ENCODE measurements at places on chromosomes 1 and 21.
A peak's percentile ranks its signal among the peaks of the same experiment; 100 is the strongest.

- no peak for DNase-seq
Measured at GRCh38 chr1:94658221-94658620, 116.7 kb upstream of the F3 start.

- DNase-seq, result no peak
Measured at GRCh38 chr1:4586611-4587160, 67.7 kb upstream of the AJAP1 start.

DNA sequence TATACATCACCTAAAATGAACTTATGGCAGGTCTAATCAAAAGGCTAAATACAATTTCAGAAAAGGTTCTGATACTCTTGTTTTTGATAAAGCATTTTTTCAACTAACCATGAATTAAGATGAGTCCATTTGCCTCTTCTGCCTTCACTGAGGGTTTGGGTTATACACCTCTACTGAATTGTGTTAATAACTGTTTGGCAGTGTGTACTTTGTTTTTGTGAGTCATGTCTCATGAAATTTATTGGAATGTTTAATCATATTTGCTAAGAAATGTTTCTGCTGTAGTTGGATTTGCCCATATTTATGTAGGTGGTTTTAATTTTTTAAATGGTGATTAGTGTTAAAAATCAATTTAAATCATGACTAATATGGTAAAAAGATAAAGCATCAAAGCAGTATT lies 190.5 kb downstream of the HS2ST1 start:
- DNase-seq, result no peak

DNA sequence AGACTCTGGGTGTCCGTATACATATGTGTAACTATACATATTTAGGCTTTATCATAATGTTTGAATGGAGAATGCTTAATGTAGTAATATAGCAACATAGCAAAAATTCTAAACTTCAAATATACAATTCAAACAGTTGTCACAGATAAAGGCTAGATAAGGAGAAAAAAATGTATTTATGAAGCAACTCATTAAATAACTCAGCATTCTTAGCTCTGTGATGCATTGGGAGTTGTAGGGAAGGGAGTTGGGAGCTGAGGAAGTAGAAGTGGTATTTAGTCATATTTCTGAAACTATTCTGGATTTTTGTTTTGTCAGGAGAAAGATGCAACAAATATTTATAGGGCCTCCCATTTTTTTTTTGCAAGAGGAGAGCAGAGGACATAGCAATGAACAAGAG lies 197.8 kb downstream of the PBX1 start:
- no peak for DNase-seq

GRCh38 chr1:181603735-181604410 lies 120.6 kb downstream of the CACNA1E start:
- no peak for DNase-seq

DNA sequence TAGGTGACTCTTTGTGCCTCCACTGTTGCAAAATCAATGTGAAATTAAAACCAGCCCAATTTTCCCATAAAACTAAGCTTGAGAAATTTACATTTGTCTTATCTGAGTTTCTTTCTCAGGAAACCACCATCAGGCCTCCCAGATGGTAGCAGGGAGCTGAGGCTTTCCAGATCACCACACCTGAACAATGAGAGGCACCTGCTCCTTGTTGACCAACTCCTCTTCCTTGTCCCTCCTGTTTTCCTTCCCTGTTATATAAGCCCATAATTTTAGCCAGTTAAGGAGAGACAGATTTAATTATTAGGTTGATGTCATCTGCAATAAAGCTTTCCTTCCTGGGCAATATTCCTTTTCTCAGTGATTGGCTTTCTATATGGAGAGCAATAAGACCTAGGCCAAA lies 32.0 kb upstream of the C1orf185 start:
- no peak for DNase-seq

DNA sequence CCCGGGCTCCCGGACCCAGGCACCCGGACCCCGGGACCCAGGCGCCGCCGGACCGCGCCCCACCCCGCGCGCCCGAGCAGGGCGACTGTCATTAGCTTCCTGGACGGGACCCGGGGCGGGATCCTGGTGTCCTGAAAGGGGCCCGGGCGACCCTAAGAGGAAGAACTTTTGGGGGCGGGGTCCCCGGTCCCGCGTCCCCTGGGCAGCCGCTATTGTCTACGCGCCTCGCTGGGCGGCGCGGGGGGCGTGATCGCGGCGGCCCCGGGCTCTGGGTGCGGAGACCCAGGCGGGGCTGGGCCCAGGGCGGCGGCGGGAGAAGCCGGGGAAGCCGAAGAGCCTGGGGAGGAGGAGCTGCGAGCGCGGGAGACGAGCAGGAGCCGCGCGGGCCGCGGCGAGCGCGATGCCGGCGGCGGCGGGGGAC lies 465 bp downstream of the HUNK start:
- peak; percentile 66 for DNase-seq

GRCh38 chr1:21541329-21541728 lies 32.1 kb downstream of the ALPL start:
- no peak for DNase-seq

- no peak for DNase-seq
Measured at GRCh38 chr1:164759979-164760469, 201.0 kb downstream of the PBX1 start.

- no peak for DNase-seq
Measured at GRCh38 chr1:82139751-82140468, 339.2 kb downstream of the ADGRL2 start.

GRCh38 chr1:228279011-228279721 lies 71.3 kb downstream of the OBSCN start:
- DNase-seq, result peak; percentile 8

DNA sequence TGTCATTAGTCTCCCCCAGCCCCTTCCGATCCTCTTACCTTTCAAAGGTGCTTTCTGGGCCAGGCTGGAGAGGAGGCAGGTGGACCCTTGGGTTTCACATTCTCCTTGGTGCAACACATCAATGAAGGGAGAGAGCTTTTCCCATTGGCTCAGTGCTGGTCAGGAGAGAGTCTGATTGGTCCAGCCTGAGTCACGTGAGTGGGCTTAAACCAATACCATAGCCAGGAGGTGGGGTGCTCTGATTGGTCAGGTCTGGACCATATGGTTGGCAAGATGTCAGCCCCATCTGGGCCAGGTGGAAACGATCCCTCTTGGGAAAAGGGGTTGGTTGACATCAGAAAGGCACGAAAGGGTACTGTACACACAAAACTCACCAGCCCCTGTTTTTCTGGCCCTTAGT lies 44.8 kb upstream of the ABCG1 start:
- peak; percentile 77 for DNase-seq

- no peak for DNase-seq
Measured at GRCh38 chr1:15422871-15423270, 13.2 kb downstream of the EFHD2 start.

- no peak for DNase-seq
Measured at GRCh38 chr1:65985393-65986066, 192.8 kb downstream of the PDE4B start.

- DNase-seq, result no peak
Measured at GRCh38 chr1:11058595-11059154, 1.1 kb downstream of the SRM start.

DNA sequence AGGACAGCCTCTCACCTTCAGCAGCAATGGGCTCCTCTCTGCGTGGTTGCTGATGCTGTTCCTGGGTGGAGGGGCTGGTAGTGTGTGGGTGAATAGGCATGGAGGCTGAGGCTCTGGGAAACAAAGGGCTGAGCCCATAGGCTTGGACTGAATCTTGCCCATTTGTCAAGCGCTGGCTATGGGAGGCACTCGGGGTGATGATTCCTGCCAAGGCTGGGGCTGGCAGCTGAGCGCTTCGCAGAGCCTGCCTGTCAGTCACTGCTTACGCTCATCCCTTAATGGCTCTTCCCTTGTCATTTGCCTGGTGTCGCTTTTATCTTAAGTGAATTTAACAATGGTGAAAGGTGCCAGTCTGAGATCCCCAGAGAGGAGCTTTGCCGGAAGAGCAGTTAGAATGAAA lies 353.3 kb downstream of the PBX1 start:
- no peak for DNase-seq

GRCh38 chr21:46606427-46606813 lies 1.5 kb upstream of the S100B start:
- DNase-seq, result no peak

GRCh38 chr1:230858918-230859729 lies 9.2 kb downstream of the C1orf198 start:
- no peak for DNase-seq

DNA sequence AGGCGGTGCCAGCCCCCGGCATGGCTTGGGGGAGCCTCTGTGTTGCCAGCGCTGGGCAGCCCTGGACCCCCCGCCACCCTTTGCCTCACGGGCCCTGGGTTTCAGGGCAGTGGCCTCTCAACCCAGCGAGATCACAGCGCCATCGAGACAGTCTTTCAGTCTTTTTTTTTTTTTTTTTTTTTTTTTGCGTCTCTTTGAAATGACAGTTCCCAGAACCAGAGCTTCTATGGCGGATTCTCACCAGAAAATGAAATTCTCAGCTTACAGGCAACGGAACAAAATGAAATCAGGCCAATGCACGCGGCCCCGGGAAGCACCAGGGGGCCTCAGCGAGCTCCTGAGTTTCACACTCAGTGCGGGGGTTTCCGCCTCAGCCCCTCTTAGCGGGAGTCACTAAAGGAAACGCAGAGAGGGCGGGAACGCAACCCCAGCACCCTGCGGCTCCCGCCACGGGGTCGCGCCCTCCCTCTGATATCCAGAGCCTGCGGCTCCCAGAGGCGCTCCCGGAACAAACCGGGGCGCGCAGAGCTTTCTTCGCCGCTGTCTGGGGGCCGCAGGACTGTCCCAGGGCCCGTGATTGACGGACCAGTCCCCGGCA lies 8.0 kb upstream of the COL6A1 start:
- peak; percentile 90 for DNase-seq

DNA sequence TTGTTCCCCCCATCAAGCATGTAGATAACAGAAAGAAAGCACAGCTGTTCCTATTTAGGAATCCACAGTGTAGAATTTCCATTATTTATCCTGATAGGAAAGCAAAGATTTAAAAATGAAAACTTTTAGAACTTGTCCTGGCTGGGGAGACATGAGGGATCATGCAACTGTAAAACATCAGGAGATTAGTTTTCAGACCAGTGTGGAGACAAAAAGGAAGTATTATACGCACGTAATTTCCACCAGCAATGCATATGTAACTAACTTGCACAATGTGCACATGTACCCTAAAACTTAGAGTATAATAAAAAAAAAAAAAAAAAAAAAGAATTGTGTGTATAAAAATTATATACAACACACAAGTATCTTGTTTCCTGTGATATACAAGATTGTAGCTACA lies 172.4 kb downstream of the NEGR1 start:
- DNase-seq, result no peak

GRCh38 chr1:56409112-56409691 lies 170.2 kb downstream of the PLPP3 start:
- no peak for DNase-seq

DNA sequence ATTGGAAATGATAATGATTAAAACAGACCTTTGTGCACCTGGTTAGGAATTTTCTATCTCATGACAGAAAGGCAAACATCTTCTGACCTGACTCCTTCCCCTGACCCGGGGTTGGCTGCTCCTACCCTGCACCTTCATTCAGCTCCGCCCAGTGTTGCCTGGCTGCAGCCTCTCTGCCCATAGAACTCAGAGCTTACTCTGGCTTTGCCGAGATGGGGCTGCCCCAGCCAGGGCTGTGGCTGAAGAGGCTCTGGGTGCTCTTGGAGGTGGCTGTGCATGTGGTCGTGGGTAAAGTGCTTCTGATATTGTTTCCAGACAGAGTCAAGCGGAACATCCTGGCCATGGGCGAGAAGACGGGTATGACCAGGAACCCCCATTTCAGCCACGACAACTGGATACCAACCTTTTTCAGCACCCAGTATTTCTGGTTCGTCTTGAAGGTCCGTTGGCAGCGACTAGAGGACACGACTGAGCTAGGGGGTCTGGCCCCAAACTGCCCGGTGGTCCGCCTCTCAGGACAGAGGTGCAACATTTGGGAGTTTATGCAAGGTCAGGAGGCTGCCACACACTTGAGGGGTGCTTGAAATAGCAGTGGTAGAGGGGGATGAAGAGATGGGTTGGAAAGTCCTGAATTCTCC lies at the start of gene DIO1:
DIO1 (plus strand) TSS at position 189 of the 638 bp plus-strand sequence; CDS start at position 213, 24 bp downstream.
- DNase-seq, result no peak

GRCh38 chr1:225146478-225146877 lies 217.0 kb downstream of the DNAH14 start:
- DNase-seq, result no peak

- peak; percentile 85 for DNase-seq
Measured at GRCh38 chr1:155093911-155094621, 15.4 kb downstream of the EFNA3 start.

- DNase-seq, result no peak
Measured at GRCh38 chr21:45316871-45317397, 29.2 kb upstream of the POFUT2 start.

DNA sequence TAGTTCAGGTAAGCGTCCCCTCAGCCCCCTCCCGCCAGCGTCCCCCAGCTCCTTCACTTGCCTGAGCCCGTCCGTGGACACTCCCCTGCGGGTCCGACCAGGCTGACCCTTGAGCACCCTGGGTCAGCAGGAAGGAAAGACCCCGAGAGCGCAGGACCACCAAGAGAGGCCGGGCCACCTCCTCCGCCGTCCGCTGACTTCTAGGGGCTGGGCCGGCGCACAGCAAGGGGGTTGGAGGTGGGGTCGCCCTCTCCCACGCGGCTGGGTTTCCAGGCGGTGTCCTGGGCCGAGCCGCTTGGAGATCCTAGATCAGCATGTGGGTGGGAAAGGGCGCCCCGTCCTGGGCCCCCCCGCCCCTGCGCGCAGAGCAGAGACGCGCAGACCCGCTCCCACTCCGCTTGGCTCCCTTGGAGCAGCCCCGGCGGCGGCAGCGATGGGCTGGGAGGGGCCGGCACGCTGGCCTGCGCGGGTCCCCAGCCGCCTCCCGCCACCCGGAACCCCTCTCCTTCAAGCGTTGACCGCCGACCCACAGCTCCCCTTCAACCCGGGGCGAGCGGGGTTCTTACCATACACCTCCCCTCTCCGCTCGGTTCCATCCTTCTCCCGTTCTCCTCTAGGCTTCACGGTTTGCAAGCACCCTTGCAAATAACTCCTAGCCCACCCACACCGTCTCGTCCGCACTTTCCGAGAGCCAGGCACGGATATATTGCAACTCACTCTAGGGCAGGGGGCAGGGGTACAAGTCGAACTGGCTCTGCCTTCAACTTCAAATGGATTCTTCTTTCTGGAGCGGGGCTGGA lies 7.5 kb downstream of the KNCN start:
- DNase-seq, result no peak

DNA sequence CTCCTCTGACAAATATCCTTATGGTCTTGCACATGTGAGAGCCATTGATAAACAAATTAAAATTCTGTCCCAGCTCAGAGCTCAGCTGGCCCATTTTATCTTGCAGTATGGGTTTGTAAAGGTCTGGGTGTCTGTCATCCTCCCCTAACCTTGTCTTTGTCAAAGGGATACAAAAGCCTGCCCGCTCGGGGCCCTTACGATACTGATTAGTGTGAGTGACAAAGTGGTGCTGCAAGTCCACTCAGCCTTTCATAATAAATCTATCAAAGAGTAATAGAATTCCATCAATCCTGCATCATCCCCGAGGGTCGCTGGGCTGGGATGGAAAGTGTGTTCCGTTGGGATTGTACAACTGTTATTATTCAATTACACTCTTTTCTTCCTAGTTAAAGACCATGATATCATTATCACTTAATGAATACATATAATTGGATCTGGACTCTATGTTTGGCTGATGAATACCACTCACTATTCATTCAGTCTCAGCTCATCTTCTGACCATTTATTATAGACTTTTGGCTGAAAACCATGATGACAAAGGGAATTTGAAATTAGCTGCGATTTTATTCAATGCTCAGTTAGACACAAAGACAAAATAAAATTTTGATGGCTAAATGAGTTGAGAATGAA lies 122.5 kb upstream of the FOXD3 start:
- DNase-seq, result no peak

GRCh38 chr21:38989379-38989744 lies 183.6 kb downstream of the ETS2 start:
- DNase-seq, result no peak

GRCh38 chr1:221720545-221720944 lies 21.3 kb downstream of the DUSP10 start:
- no peak for DNase-seq

Measured in BE2C (cell line).